ENCODE measurements at places on chromosomes 1 and 21. TPM values are rescaled to one million over a fixed set of nuclear protein-coding genes. Genes with fewer than 3 reads are reported as not detected.
A peak's percentile ranks its signal among the peaks of the same experiment; 100 is the strongest.

The UMODL1 gene
- total RNA-seq, result not detected

The SRSF4 gene
- 83.5 TPM for total RNA-seq

- H3K36me3 ChIP-seq, result peaks cover 25% of the 10 kb centered on the region
- no peaks in the 10 kb centered on the region for H3K4me1 ChIP-seq
- H3K27ac ChIP-seq, result no peak overlapping the region
- H3K4me3 ChIP-seq, result no peak overlapping the region
- no peaks in the 10 kb centered on the region for H3K27me3 ChIP-seq
These were observed 54.4 kb downstream of the ZZZ3 start for GRCh38 chr1:77627978-77628570.

The CLDN8 gene
- total RNA-seq, result not detected

The COA6 gene
- total RNA-seq, result 40.4 TPM

GRCh38 chr1:65832296-65832695 lies 39.6 kb downstream of the PDE4B start:
- H3K36me3 ChIP-seq, result no peaks in the 10 kb centered on the region
- H3K27ac ChIP-seq, result no peak overlapping the region
- no peaks in the 10 kb centered on the region for H3K4me1 ChIP-seq
- H3K27me3 ChIP-seq, result no peaks in the 10 kb centered on the region
- H3K4me3 ChIP-seq, result no peak overlapping the region

DNA sequence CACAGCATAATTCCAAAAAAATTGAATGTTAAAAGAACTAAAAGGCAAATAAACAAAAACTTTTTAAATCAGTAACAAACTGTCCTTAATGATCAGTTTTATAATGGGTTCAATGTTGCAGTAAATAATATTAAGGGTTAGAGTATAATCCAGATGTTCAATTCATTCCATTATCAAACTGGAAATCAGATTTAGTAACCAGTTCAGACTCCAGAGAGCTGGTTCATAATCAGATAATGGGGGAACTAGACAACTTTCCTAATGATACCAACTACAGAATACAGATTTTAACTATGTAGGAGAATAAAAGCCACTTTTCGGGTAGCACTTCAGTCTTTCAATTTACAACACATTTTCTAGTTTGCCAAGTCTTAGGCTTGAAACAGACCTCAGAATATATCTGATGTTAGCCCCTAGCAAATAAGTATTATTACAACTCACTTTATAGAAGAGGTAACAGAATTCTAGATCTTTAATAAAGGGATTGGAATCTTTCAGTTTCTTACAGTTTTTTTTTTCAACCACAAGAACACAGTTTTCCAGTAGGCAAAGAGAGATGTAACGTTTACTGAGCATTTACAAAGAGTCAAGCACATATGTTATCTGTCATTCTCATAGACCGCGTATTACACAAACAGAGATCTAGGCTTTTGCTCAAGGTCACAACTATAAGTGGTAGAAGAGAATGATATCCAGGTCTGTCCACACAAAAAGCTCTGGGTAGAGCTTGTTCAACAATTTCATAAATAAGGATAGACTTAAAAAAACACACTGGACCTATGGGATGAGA lies 1.9 kb upstream of the DCAF6 start:
- H3K27ac ChIP-seq, result no peak overlapping the region
- peak overlapping the region; percentile 90 for H3K4me3 ChIP-seq
- DNase-seq, result no peak

DNA sequence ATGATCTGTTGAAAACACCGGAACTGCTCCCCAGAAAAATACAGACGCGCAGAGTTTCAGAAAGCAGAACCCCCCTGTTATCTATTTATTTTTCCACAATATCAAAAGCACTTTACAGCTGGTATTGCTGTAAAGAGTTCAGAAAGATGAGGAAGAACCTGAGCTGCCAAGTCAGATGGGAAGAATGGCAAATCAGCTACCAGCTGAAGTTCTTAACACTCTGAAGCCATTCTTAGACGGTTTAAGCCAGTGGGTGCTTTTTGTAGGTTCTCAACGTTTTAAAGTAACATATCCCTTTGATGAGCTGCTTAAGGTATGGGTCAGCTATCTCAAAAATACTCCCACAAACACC lies 714 bp upstream of the AKIRIN1 start:
- peak overlapping the region; percentile 73 for H3K27ac ChIP-seq
- H3K27me3 ChIP-seq, result no peaks in the 10 kb centered on the region
- peaks cover 5% of the 10 kb centered on the region for H3K36me3 ChIP-seq
- DNase-seq, result no peak
- H3K4me3 ChIP-seq, result no peak overlapping the region
- peaks cover 24% of the 10 kb centered on the region for H3K4me1 ChIP-seq
